ENCODE measurements at places on chromosomes 2 and 18. TPM values are rescaled to one million over a fixed set of nuclear protein-coding genes. Genes with fewer than 3 reads are reported as not detected.

GRCh38 chr2:96262306-96262705, 3.5 kb downstream of the TMEM127 start:
- no peak for DNase-seq

DNA sequence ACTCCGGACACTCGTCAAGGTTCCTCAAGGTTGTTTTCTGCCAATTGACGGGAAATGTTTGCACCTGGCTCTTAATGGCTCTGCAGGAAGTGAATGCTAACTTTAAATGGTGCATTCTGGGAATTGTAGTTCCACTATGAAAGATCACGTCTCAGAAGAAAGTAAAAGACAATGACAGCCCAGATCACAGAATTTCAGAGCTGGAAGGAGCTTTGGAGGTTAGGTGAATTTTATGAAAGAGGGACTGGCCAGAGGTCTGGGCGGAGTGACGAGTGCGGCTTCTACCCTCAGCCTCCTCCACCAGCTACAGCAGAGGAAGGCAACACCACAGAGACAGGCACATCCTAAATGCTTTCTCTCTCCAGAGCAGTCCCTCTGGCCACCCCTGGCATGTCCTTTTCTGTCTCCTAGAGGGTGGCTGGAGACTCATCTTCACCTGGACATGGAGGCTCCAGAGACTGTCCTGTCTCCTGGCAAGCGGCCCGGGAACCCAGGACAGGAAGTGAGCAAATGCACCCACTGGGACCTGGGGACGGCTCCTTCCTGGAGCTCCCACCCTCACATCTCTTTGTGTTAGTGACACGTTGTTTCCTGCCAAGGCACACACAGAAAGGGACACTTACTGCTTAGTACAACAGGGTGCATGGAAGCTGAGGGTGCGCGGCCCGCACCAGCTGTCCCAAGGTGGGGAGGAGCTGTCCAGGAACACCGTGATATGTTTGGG, 19.4 kb downstream of the THAP4 start:
- DNase-seq: no peak

- DNase-seq: no peak
Measured at GRCh38 chr2:30871980-30872789, 64.9 kb upstream of the CAPN13 start.

DNA sequence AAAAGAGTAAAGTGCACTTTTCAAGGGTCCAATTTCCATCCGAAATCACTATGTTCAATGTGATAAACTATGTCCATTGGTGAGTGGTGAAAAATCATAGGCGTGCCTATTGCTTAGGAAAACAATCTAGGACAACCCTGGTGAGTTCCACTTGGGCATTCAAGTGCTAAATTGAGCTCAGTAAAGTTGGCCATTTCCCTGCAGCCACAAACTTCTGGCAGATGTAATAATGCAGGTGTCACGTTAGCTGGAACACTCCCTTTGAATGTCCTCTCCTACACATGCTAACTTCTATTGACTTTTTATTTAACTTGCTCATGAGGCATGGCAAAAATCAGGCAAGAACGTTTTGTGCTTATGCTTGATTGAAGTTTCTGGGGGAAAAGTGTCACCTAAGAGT, 67.1 kb downstream of the CPS1 start:
- DNase-seq: no peak

C2orf80 gene
- polyA plus RNA-seq: not detected

CNDP1 gene
- polyA plus RNA-seq: 5.4 TPM

- no peak for DNase-seq
Measured at GRCh38 chr2:207747653-207748560, 21.8 kb downstream of the FZD5 start.

FOXD4L1 gene
- 0.10 TPM for polyA plus RNA-seq

- no peak for DNase-seq
Measured at GRCh38 chr2:84735389-84735788, 145.5 kb downstream of the TRABD2A start.

- no peak for DNase-seq
Measured at GRCh38 chr18:23307567-23308295, 145.4 kb upstream of the RIOK3 start.

DNA sequence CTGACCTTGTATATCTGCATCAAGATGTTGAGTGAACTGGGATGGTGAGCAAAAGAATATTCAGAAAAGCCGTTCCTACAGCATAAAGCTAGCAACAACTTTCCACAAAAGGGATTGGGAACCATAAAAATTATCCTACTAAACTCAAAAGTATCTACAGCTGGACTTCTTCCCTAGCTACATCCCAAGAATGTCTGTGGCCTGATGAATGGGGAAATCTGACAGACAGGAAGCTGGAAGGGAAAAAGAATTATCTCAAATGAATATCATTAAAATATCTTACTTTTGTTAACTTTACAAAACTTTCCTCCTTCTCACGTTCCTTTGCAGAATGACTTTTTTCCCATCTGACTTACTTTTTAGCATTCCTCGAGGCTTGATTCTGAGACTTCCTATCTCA, 150.9 kb downstream of the PDE11A start:
- no peak for DNase-seq

- DNase-seq: no peak
Measured at GRCh38 chr2:240112914-240113690, 23.0 kb downstream of the COPS9 start.

- DNase-seq: no peak
Measured at GRCh38 chr2:55084641-55085040, 34.4 kb upstream of the RTN4 start.

DNA sequence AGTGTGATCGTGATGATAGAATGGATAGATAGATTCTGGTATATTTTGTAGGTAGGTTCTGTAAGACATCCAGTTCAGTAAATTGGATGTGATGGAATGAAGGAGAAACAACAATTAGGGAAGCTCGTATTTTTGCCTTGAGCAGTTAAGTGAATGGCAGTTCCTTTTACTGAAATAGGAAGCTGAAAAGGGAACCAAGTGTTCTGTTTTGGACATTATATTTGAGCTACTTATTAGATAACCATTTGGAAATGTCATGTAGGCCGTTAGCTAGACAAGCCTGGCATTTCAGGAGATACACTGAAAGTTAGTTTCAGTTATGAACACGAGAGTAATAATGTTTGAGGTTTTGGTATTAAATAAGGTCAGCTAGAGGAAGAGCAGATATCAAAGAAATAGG, 41.5 kb downstream of the MARCHF7 start:
- DNase-seq: no peak

DNA sequence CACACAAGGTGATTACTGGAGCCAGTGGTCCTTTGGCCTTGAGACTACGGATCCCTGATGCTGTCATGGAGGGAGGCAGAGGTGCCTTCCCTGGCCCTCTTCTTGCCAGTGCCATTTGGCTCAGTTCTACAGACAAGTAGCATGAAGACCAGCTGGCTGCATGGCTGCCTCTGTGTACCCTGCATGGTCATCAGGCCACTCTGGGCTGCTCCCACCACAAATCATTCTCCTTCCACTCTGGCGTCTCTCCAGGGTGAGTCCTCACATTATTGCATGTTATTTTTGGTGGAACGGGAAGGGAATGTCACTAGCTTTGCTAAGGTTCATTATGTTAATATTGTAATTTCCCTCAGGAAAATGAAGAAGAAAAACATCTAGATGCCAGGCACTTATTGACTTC, 229.8 kb downstream of the VAPA start:
- DNase-seq: no peak

DNA sequence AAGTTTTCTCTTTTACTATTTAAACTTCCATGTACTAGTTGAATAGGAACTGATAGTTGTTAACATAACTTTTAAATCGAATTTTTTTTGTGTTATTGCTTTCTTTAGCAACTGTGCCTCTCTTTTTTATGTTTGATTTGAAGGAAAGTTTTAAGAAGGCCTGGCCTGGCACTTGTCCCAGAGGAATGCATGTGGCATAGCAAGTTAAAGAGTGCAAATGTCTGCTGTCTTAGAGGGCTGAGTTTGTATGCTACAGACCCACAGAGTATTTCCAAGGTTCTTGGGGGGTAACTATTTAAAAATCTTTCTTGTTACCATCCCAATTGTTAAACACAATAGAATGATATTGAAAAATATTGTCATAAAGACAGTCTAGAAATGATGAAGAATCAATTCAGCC, 47.0 kb downstream of the MTCL1 start:
- no peak for DNase-seq

GRCh38 chr2:120847700-120848321, 112.1 kb downstream of the GLI2 start:
- DNase-seq: no peak

GRCh38 chr18:37175727-37176620, 347.0 kb downstream of the KIAA1328 start:
- DNase-seq: no peak

C1QL2 gene
- polyA plus RNA-seq: 0.10 TPM

- no peak for DNase-seq
Measured at GRCh38 chr18:54382733-54383252, 25.1 kb downstream of the C18orf54 start.

GRCh38 chr2:231648579-231649174, 56.0 kb downstream of the TEX44 start:
- DNase-seq: peak; percentile 77

DNA sequence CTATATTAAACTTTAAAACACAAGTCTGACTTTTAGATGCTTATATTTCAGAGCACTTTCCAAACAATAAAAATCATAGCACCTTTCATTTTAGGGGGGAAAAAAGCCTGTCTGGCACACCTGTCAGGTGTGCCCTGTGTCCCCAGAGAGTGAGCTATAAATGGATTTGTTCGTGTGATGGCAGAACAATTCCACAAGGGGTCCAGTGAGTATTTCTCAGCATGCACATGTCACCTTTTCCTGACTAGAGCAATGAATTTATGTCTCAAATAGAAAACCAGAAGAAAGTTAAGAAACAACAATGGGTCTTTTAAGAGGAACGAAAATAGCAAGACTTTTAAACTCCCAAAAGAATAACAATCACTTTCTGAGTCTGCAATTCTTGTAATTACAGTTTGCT, 55.9 kb downstream of the ACVR1C start:
- no peak for DNase-seq

All from aorta (tissue), 5 donors.